ENCODE measurements at places on chromosomes 2 and 18. TPM values are rescaled to one million over a fixed set of nuclear protein-coding genes. Genes with fewer than 3 reads are reported as not detected.

The MRPL44 gene
- total RNA-seq = 24.8 TPM

The PLEKHA3 gene
- 29.1 TPM for total RNA-seq

The LIMS2 gene
- total RNA-seq = 51.0 TPM

The GPR35 gene
- 2.5 TPM for total RNA-seq

The TLX2 gene
- not detected for total RNA-seq

The CIB4 gene
- not detected for total RNA-seq

The CIDEA gene
- total RNA-seq = not detected

- peaks cover 52% of the 10 kb centered on the region for H3K4me1 ChIP-seq
- H3K4me3 ChIP-seq = peak overlapping the region; percentile 95
- peak overlapping the region; percentile 96 for H3K27ac ChIP-seq
- DNase-seq = peak; percentile 86
Observed at GRCh38 chr2:183037553-183038340, 510 bp downstream of the NCKAP1 start.

GRCh38 chr2:155600296-155600695, 732.2 kb downstream of the NR4A2 start:
- no peak overlapping the region for H3K27ac ChIP-seq
- H3K4me3 ChIP-seq = no peak overlapping the region

DNA sequence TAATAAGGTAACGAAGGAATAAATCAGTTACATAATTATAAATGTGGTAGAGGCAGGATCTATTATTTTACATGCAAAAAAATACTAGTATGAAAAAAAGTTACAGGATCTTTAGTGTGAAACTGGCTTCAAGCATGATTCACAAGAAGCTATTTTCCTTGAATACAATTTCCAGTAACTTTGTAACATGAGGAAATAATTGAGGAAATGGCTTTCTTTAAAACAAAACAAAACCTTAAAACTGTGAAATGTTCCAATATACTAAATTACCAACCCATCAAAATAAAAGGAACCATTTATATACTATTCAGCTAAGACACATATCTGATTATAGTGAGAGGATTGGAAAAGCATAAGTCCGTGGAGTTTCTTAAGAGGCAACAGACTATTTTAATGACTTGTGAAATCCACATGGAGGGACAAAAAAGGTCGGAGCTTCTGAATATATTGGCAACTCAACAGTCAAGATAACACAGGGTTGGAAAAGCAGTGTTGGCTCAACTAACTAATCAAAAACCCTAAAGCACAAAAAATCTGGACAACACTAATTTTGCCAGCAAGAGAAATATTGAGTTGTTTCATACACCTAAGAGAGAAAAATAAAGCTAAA, 10.6 kb downstream of the IRS1 start:
- no peak for DNase-seq
- H3K27ac ChIP-seq = peak overlapping the region; percentile 83
- peaks cover 6% of the 10 kb centered on the region for H3K36me3 ChIP-seq
- no peaks in the 10 kb centered on the region for H3K27me3 ChIP-seq
- peaks cover 68% of the 10 kb centered on the region for H3K4me1 ChIP-seq

DNA sequence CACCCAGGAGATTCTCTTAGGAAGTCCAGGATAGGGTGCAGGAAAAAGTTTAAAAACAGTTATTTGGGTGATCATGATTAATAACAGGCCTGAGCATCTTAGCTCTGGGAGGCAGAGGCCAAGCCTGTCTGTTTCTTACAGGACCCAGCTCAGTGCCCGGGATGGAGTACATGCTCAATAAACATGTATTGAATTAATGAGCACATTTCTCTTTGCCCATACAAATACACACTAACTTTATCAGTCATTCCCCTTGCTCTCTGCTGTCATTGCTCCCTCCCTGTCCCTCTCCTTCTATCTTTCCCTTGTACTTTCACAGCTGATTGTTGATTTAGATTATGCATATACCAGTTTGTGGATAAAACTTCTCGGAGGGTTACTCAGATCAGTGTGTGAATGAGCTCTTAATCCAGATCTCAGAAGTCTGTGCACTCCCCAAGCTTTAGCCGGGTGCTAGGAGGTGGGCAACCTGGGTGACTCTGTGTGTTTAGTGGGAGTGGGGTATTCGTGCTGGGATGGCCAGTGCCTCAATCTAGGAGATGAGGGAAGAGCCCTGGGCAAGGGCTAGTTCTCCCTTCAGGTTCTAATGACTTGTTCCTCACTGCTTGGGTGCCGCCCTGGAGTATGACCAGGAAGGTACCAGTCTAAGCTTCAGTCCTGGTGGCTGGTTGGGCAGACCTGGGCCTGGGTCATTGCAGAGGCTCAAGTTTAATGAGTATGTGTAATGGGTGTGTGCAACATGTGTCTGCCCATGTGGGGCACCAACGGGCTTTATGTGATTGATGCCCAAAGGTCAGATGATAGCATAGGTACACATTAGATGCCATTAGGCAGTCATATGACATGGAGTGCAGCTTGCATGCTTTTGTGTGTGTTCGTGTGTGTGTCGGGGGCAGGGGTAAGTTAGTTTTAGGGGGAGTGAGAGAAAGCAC, 10.6 kb downstream of the EMX1 start:
- H3K27ac ChIP-seq = no peak overlapping the region
- H3K4me3 ChIP-seq = no peak overlapping the region
- no peaks in the 10 kb centered on the region for H3K36me3 ChIP-seq
- H3K4me1 ChIP-seq = peaks cover 9% of the 10 kb centered on the region
- H3K27me3 ChIP-seq = peaks cover 25% of the 10 kb centered on the region

- H3K4me3 ChIP-seq = no peak overlapping the region
- no peaks in the 10 kb centered on the region for H3K36me3 ChIP-seq
- DNase-seq = no peak
- H3K27me3 ChIP-seq = no peaks in the 10 kb centered on the region
- no peak overlapping the region for H3K27ac ChIP-seq
- H3K4me1 ChIP-seq = no peaks in the 10 kb centered on the region
Observed at GRCh38 chr2:136219963-136220362, 102.0 kb upstream of the CXCR4 start.

GRCh38 chr2:141703501-141703900, 427.3 kb downstream of the LRP1B start:
- H3K4me1 ChIP-seq = peaks cover 5% of the 10 kb centered on the region
- no peak for DNase-seq
- H3K36me3 ChIP-seq = no peaks in the 10 kb centered on the region
- no peaks in the 10 kb centered on the region for H3K27me3 ChIP-seq
- no peak overlapping the region for H3K4me3 ChIP-seq

GRCh38 chr18:78673516-78674321, 305.9 kb upstream of the SALL3 start:
- no peaks in the 10 kb centered on the region for H3K4me1 ChIP-seq
- DNase-seq = no peak
- no peak overlapping the region for H3K4me3 ChIP-seq
- H3K36me3 ChIP-seq = no peaks in the 10 kb centered on the region
- no peaks in the 10 kb centered on the region for H3K27me3 ChIP-seq

DNA sequence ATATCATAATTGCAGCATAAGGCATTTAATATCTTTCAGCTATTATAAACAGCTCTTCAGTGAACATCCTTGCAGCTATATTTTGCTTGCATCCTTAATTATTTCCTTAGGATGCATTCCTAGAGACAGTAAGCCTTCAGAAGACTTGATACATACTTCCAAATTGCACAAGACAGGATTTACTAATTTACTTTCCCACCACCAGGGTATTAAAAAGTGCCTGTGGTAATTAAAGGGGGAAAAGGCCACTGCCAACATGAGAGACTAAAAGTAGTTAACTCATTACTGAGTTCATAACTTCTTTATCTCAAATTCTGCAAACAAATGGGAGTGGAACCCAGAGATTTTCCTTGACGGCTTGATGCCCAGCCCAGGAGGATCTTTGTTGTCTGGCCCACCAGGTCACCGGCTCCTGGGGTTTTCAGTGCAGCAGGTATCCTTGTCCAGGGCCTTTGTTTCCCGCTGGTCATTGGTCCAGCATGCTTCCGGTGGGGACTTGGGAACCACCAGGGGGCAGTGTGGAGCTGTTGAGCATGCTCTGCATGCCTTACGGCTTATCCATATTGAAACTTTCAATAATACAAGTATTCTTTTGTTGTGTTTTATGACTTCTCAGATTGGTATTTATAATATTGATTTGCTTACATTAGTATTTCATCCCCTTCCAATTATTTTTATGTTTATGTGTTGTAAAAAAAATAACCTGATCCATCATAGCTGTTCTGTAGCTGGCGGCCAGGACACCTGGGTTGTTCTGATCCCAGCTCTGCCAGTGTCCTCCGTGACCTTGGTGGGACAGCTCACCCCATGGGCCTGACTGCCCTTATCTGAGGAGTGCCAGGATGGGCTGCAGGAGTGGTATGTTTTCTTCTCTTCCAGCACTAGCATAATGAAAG, 61.4 kb downstream of the TGOLN2 start:
- no peaks in the 10 kb centered on the region for H3K27me3 ChIP-seq
- H3K36me3 ChIP-seq = peaks cover 5% of the 10 kb centered on the region
- no peak overlapping the region for H3K4me3 ChIP-seq
- no peak for DNase-seq
- peak overlapping the region; percentile 44 for H3K27ac ChIP-seq

DNA sequence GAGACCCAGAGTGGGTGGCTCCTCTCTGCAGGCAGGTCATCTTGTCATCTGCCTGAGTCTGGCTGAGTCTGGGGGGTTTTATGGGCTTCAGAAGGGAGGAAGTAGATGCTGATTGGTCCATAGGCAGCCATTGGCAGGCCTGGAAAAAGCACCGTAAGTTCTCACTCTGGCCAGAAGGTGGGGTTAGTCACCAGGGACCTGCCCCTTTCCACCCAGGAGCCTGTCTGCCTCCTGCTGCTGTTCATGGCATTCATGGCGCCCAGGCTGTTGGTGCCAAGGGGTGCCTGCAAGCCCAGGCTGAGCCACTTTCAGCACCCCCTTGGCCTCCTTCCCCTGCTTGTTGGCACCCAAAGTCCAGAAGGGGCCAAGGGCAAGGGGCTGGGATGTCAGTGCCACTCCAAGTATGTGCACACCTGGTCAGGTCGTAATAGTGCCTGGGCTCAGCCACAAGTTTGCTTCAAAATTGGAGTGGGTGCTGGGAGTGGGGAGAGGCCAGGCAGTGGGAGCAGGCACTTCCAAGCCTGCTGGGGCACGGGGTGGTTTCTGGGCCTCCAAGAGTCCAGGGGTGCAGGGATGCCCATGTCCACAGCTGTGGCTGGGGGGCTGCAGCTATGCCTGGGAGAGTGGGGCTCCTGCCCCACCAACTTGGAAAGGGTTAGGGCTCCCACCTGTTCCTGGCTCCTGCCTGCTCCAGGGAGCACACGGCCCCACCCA, 178.1 kb downstream of the FAM210A start:
- no peak overlapping the region for H3K27ac ChIP-seq
- peak; percentile 70 for DNase-seq
- no peaks in the 10 kb centered on the region for H3K36me3 ChIP-seq
- H3K4me1 ChIP-seq = no peaks in the 10 kb centered on the region
- H3K27me3 ChIP-seq = peaks cover 19% of the 10 kb centered on the region

DNA sequence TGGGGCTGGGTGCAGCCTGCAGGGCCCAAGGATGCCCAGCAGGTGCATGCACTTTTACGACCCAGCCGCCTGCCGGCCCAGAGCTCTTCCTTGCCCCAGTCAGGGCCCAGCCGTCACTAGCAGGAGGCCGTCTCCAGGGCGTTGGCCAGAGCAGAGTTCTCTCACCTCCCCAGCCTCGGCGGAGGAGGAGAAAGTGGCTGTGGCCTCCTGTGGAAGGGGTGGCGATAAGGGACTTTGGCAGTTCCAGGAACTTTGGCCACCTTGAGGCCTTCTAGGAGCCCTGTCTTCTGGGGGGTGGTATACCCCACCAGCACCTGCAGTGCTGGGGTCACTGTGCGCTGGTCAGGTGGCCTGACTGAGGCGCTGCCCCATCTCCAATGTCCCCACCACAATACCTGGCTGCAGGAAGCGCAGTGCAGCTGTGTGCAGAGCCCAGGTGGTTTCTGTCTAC, 22.0 kb downstream of the NPPC start:
- H3K36me3 ChIP-seq = no peaks in the 10 kb centered on the region
- DNase-seq = no peak
- H3K27me3 ChIP-seq = peaks cover 15% of the 10 kb centered on the region
- no peak overlapping the region for H3K4me3 ChIP-seq

DNA sequence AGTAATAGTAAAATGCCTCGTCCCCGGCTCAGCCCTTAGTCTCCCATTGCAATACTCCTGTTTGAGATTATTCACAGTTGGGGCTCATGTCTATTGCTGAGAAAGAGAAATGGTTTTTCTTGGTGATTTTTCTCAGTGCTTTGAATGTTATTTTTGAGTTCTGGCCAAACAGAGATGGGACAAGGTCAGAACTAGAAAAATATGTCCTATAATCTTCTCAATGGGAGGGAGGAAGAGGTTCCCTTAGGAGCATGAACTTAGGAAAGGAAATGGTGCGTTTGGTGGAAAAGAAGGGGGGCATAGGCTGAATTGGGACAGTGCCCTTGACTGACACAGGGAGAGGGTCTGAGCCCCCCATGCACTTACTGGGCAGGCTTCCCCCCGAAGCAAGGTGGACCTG, 133.8 kb downstream of the AGAP1 start:
- H3K27me3 ChIP-seq = no peaks in the 10 kb centered on the region
- H3K27ac ChIP-seq = peak overlapping the region; percentile 28
- DNase-seq = no peak
- peaks cover 47% of the 10 kb centered on the region for H3K4me1 ChIP-seq

DNA sequence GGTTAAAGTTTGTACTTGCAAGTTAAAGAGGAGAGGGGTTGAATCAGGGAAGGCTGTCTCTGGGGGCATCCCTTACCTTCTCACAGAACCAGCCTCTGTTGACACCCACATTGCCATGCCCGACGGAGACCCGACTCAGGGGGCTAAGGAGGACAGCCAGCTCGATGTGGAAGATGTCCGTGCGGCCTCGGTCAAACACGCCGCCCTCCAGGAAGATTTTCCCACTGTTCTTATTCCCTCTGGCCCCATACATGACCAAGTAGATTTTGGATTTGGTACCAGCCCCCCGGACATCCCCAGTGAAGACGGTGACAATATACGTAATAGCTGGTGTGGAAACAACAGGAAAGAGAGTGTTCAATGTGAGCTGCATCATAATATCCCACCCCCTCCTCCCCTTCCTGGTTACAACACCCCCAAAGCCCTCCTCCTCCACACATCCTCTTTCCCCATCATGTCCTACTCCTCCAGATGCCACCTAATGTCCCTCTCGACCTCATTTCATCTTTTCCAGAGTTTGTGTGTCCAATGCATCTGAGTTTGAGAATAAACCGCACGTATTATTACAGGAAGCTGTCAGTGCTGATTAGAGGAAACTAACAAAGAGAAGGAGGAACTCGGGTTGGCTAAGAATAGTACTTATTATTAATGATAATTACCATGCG, 55.7 kb downstream of the LOXHD1 start:
- no peaks in the 10 kb centered on the region for H3K4me1 ChIP-seq
- no peak for DNase-seq
- no peak overlapping the region for H3K27ac ChIP-seq
- peaks cover 13% of the 10 kb centered on the region for H3K27me3 ChIP-seq
- no peak overlapping the region for H3K4me3 ChIP-seq
